Psoas muscle (tissue), 8 donors: ENCODE measurements at places on chromosomes 13 and 19. TPM values are rescaled to one million over a fixed set of nuclear protein-coding genes. Genes with fewer than 3 reads are reported as not detected.

- no peak for DNase-seq
These were observed 12.1 kb upstream of the ZSCAN1 start for GRCh38 chr19:58021541-58022282.

- DNase-seq = no peak
These were observed 13.2 kb downstream of the NUCB1 start for GRCh38 chr19:48913114-48913889.

DNA sequence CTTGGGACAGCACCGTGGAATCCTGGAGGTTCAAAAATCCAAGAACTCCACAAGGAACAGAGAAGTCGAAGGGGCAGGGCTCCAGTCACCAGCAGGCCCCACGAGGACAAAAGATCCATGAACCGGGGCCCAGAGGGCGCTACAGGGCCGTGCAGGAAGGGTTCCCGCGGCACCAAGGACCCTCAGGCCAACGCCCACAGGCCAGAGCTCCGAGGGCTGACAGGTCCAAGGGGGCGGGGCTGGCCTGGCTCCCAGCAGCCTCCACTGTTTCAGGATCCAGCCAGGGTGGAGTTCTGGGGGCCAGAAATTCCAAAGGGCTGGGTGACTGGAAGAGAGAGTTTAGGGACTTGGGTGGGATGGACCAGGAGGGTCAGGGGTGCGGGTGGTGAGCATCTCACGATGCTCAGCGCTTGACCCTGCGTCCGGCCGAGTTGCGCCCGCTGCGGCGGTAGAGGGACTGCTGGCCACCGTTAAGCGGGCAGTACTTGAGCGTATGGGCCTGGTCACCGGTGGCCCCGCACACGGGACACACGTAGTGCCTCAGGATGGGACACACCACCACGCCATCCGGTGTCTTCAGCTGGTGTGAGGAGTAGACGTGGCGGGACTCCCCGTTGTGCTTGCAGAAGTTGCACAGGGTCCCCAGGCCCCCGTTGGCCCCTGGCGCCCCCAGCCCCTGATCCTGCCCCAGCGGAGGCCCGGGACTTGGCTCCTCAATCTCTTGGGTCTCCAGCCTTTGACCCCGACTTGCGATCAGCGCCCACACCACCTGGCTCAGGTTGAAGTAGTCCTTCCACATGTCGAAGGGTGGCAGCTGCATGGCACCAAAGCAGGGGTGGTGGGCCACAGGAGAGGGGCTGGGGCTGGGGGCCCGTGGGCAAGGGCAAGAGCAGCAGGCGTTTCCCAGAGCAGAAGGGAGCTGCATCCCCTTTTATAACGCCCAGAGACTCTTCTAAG is at the start of gene NANOS2:
Gene NANOS2, minus strand, starts transcription at position 905 of the 957 bp plus-strand sequence. Its CDS starts 85 bp downstream, at position 820.
- DNase-seq = peak; percentile 58

- DNase-seq = no peak
These were observed 781.3 kb upstream of the MIR17HG start for GRCh38 chr13:90565985-90566713.

Gene LIM2
- not detected for polyA plus RNA-seq

Gene HIF3A
- polyA plus RNA-seq = 12.1 TPM
